ENCODE measurements at places on chromosomes 16 and 17. TPM values are rescaled to one million over a fixed set of nuclear protein-coding genes. Genes with fewer than 3 reads are reported as not detected.

The SLC52A1 gene
- 0.64 TPM for total RNA-seq

- H3K4me1 ChIP-seq: no peaks in the 10 kb centered on the region
- DNase-seq: no peak
- peaks cover 50% of the 10 kb centered on the region for H3K36me3 ChIP-seq
- H3K4me3 ChIP-seq: no peak overlapping the region
- no peak overlapping the region for H3K27ac ChIP-seq
Measured at GRCh38 chr17:17132746-17133145, 73.4 kb downstream of the PLD6 start.

GRCh38 chr16:56190677-56191155 is 573 bp upstream of the GNAO1 start:
- H3K4me3 ChIP-seq: peak overlapping the region; percentile 46
- no peak overlapping the region for H3K27ac ChIP-seq
- peaks cover 24% of the 10 kb centered on the region for H3K4me1 ChIP-seq
- DNase-seq: no peak
- no peaks in the 10 kb centered on the region for H3K36me3 ChIP-seq

DNA sequence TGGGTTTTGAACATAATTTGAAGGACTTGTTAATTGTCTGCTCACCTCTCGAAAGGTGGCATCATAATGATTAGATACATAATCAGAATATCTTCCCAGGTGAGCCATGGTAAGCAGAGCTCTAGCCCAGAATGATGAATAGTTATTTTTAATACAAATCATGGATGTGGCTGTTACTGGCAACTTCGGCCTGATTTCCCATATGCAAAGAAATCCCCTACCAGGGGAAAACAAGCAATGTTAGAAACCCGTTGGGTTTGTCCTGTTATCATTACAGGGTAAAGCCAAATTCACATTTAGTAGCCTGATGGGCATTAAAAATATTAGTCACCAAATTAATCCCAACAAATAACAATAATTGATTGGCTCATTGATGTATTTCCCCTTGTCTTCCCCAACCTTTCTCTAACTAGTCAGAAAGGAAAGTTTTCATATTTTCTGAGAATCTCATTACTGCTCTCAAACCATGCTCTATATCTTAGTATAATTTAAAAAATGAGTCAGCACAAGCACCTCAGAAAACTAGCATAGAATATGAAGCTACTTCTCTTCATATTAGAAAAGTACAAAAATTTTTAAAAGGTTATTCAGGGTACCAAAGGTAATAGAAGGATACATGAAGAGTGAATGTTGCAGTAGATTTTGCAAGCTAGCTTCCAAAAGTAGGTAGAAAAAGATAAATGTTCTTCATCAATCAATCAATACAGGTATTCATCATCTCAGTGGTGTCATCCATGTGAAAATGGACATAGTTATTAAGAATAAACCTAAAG is 5.0 kb downstream of the STAT5B start:
- peak overlapping the region; percentile 34 for H3K27ac ChIP-seq
- H3K4me1 ChIP-seq: peaks cover 78% of the 10 kb centered on the region
- no peaks in the 10 kb centered on the region for H3K36me3 ChIP-seq
- no peak for DNase-seq
- H3K4me3 ChIP-seq: no peak overlapping the region

DNA sequence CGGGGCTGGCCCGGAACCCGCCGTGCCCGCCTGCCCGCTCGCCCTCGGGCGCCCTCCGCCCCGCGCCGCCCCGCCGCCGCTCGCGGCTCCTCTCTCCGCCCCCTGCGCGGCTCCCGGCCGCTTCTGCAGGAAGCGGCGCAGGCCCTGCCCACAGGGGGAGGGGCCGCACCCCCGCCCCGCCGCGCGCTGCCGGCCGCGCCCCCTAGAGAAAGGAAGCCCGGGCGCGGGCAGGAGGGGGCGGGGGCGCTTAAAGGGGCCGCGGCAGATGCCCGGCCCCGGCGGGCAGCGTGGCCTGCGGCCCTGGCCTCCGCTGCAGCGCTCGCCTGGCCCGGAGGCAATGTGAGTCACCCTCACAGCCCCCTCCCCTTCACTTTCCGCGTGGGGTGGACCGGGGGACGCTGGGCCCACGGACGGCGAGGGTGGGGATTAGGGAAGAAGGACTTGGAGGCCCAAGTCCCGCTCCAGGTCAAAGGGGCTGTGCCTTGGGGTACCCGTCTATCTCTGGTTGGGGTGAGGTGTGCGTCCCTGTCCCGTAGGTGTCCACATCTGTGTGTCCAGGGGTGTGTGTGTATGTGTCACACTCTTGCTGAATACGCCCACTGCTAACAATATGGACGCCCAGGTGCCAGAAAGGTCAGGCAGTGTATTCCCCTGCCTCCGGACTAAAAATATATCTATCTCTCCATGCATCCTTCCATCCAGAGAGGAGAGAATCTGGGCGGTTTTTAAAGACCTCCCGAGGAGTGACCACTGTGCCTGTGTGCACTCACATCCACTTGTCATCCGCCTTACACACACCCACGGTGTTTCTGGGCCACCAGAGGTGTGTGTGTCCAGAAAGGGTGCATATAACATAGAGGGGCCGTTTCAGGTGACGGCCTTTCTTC is at the start of gene GIT1:
Gene GIT1, minus strand, starts transcription at position 125 of the 887 bp plus-strand sequence. CDS start 270 bp downstream, outside the sequence.
- no peaks in the 10 kb centered on the region for H3K36me3 ChIP-seq
- DNase-seq: peak; percentile 82
- H3K27me3 ChIP-seq: no peaks in the 10 kb centered on the region
- H3K27ac ChIP-seq: peak within 1 kb of the TSS; percentile 59
- H3K4me3 ChIP-seq: peak within 1 kb of the TSS; percentile 88

- H3K36me3 ChIP-seq: no peaks in the 10 kb centered on the region
- H3K27ac ChIP-seq: no peak overlapping the region
- H3K4me3 ChIP-seq: no peak overlapping the region
Measured at GRCh38 chr17:6701719-6702118, 11.4 kb downstream of the SLC13A5 start.

The MYH11 gene
- total RNA-seq: not detected

The AIPL1 gene
- total RNA-seq: not detected
